ENCODE measurements at places on chromosomes 6 and 20.

- no peak for DNase-seq
These were observed 105.6 kb downstream of the RALGAPA2 start for GRCh38 chr20:20606881-20607280.

- no peak for DNase-seq
These were observed 28.5 kb downstream of the SMOC2 start for GRCh38 chr6:168469521-168469920.

DNA sequence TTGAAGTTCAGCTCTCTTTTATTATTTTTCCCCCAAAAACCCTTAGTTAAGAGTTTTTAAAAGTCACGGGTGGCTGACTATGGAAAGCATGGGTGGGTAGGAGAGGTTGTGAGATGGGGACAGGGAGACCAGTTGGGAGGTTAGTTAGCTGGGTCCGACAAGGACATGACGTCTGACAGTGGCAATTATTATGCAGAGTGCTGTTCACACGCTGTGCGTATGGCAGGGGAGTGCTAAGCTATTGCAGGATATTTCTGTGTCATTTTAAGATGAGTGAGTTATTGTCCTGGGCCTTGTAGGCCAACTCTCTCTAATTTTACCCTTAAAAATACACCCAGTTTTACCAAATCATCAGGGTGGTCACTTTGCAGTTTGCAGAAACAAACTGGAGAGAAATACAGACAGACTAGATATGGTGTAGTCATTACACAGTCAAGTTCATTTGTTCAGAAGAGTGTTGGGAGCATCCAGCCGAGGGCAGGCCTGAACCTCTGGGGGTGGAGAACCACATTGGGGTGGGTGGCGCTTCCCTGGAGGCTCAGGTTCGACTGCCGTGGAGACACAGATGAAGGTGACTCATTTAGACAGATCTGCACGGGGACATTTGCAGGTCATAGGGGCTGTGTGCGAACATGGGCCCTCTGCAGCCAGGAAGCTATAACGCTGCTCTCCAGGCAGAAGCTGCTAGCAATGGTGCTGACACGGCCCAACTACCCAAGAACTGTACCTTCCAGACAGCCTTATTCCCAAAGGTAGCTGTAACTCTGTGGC is 307.6 kb downstream of the QKI start:
- no peak for DNase-seq

GRCh38 chr6:148175550-148176188 is 167.0 kb upstream of the SASH1 start:
- no peak for DNase-seq

GRCh38 chr6:116764629-116764960 is 924 bp downstream of the FAM162B start:
- DNase-seq = no peak

- peak; percentile 30 for DNase-seq
These were observed 136.4 kb upstream of the PLCB4 start for GRCh38 chr20:8932192-8933165.

GRCh38 chr6:99114769-99115406 is 167.1 kb upstream of the FBXL4 start:
- no peak for DNase-seq

DNA sequence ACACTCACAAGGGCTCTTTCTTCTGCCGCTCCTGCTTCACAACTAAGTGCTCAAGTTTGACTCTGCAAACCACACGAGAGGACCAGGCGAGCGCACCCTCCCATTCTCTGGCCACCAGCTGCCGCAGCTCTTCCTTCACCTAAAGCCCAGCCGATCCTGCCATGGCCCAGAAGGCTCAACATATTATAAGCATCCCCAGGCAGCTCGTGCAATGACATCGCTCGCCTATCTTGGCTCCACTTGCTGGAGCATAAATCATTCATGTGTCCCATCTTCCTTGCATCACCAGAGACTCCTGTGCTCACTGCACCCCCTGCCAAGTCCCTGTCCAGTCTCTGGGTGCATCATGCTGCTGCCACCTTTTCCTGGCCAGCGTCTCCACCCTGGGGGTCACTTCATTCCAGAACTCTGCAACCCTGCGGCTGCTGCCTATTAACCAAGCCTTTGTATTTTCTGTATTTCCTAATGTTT is 59.0 kb downstream of the PSMG4 start:
- no peak for DNase-seq

- DNase-seq = no peak
These were observed 111.2 kb downstream of the KCNQ5 start for GRCh38 chr6:72733045-72733444.

- DNase-seq = no peak
These were observed 67.8 kb upstream of the SASH1 start for GRCh38 chr6:148274809-148275208.

DNA sequence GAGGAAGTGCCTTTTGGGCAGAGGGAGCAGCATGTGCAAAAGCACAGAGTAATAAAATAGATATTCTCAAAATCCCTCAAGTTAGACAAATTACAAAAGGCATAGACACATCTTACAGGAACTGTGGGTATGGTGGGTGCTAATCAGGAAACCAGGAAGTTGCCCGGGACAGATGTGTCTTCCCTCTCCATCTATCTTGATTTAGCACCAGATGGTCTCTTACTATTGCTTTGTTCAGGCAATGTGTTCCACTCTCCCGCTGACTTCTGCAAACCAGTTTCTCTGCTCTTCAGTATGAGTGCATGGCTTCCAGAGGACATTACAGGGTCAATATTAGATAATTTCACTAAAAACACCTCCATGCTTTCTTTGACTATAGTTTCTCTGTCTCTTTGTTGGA is 13.2 kb downstream of the CITED2 start:
- no peak for DNase-seq

DNA sequence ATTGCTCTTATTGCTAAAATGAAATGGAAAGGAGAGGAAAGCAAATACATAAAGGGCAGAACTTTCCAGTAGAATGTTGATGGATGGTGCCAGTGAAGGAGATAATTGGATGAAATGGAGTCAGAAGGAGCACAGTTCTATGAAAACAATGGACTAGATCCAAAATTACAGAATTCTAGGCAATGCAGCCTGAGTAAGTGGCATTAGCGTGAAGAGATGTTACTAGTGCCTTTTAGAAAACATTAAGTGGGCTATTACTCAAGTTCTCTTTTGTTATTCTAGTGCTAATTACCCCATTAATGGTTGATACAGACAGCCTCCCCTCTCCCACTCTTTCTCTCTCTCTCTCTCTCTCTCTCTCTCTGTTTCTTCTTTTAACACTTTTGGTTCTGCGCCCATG is 209.5 kb upstream of the RGS17 start:
- DNase-seq = no peak

DNA sequence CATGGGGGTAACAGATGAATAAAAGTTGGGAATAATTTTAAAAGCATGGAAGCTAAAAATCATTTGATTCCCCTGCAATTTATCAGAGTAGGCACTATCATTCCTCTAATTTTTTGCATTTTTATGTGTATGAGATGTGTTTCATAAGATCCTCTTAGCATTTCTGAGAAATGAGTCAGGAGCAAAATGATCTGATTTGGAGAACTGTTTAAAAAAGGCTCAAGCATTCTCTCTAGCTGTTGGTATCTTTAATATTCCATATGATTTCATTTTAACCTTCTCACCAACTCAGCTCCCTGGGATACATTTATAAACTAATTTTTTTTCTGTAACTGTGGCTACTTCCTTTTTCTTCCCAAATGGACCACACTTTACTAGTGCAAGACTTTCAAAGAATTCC is 60.9 kb downstream of the MCHR2 start:
- peak; percentile 24 for DNase-seq

GRCh38 chr6:52610745-52611355 is 34.0 kb upstream of the TRAM2 start:
- peak; percentile 36 for DNase-seq

GRCh38 chr6:131858765-131859415 is 51.1 kb downstream of the ENPP1 start:
- DNase-seq = no peak

- DNase-seq = no peak
These were observed 11.7 kb downstream of the ACSS1 start for GRCh38 chr20:25046181-25046641.

DNA sequence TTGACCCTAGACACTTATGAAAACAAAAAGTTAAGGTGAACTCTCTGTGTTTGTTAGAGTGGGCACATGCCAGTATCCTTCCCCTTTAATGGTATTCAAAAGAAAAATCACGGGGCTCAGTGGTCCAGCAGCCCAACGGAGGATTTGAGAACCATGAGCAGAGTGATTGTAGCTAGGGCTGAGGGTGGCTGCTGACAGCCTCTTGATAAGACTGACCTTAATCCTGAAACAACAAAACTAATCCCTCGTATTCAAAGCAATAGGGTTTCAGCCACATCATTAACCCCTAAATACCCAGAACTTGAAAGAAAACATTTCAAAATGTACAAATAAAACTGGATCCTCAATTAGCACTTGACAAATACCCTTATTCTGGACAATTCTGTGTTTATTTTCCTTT is 95.1 kb downstream of the SNAP25 start:
- no peak for DNase-seq

- no peak for DNase-seq
These were observed 85.3 kb downstream of the DCDC2 start for GRCh38 chr6:24272553-24272952.

- no peak for DNase-seq
These were observed 37.0 kb upstream of the XRN2 start for GRCh38 chr20:21266191-21266536.

DNA sequence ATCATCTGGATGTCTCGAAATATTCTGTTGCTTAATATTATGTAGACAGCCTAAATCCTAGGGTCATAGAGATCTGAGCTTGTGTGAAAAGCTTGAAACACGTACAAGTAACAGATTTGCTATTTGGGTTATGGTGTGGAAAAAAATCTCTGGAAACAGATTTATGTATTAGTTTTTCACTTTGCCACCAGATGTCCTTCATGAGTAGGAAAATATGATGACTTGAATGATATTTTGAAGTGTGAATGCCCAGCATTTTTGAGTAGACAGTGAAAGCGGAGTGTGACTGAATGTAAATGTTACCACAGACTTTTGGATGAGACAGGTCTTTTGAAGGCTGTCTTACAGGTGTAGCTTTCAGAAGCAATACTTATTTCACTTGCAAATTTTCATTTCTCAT is 4.2 kb upstream of the BMP6 start:
- no peak for DNase-seq

DNA sequence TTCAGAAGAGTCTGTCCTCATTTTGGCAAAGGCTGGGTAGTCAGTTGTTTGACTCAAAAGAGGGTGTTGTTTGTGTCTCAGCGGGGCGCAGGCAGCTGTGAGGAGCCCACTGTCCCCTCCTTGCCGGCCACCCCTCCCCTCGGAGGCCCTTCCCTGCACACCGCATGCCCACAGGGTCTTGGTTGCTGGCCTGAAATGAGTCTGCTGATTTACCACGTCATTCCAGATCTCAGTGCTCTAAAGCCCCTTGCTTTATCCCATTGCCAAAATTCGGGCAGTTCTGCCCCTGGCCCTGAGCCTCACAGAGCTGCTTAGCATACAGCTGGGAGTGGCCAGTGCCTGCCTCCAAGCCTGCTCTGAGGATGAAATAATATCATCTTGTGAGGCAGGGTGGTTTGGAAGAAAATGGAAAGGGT is 220.7 kb downstream of the UST start:
- DNase-seq = no peak

- DNase-seq = no peak
These were observed 15.9 kb upstream of the ADGRF5 start for GRCh38 chr6:46937642-46938041.

DNA sequence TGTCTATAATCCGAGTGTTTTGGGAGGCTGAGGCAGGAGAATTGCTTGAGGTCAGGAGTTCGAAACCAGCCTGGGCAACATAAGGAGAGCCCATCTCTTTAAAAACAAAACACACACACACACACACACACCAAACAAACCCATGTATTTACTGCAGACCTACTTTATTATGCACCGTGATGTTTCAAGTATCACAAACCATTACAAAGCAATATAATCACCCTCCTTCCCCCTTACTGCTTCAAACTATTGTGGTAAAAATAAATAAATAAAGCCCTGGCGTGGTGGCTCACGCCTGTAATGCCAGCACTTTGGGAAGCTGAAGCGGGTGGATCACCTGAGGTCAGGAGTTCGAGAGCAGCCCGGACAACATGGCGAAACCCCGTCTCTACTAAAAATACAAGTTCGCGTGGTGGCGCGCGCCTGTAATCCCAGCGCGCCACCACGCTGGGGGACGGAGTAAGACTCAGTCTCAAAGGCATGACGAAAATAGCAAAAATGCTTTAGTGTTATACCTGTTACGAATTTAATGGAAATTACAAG is 1.5 kb downstream of the TBCC start:
- DNase-seq = no peak

- no peak for DNase-seq
These were observed 159.5 kb downstream of the VEGFA start for GRCh38 chr6:43929511-43929910.

DNA sequence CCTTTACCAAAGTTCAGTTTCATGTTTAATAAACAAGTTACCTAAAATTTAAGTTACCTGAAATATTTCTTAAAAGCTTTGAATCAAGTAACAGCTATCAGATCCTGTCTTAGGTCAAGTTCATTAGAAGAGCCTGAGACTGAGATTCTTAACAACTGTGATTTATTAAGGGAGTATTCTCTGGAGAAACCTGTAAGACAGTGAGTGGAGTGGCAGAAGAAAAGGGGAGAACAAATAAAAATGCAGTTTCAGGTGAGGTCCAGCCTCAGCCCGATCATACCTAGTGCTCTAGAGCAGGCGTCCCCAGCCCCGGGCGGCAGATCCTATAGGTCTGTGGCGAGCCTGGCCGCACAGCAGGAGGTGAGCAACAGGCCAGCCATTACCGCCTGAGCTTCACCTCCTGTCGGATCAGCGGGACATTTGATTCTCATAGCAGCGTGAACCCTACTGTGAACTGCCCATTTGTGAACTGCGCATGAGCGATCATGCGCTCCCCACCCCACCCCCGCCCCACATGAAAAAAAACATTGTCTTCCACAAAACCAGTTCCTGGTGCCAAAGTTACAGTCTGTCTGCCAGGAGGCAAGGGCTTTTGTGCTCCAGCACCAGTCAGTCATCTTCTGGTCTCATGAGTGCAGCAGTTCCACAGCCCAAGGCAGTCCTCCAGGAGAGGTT is 59.2 kb upstream of the ADGRB3 start:
- DNase-seq = no peak

GRCh38 chr6:24985323-24985722 is 49.6 kb upstream of the RIPOR2 start:
- no peak for DNase-seq

GRCh38 chr6:74857157-74857556 is 348.7 kb downstream of the COL12A1 start:
- DNase-seq = no peak

DNA sequence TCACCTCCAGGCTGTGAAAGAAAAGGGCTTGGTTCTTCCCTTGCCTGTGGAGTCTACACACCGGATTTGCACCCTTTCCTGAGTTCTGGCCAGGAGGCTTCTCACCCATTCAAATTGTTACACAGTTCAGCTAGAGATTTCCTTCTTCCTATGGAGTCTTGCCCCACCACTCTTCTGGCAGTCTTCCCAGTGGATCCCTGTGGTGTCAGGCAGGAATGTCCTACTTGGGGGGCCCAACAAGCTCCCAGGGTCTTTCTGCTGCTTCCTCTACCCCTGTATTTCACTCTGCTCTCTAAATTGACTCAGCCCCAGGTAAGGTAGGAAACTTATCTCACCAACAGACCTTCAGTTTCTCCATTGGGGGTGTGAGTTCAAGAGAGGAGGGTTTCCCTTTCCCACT is 14.0 kb upstream of the CST9L start:
- DNase-seq = no peak

GRCh38 chr6:111871207-111871606 is 2.0 kb downstream of the FYN start:
- DNase-seq = no peak

GRCh38 chr6:57013521-57013926 is 33.0 kb upstream of the KIAA1586 start:
- DNase-seq = peak; percentile 74

GRCh38 chr20:25064561-25065071 is 6.7 kb upstream of the ACSS1 start:
- DNase-seq = no peak
